ENCODE measurements at places on chromosomes 6 and 20.

GRCh38 chr20:46378412-46379009 is 27.9 kb downstream of the ELMO2 start:
- DNase-seq: no peak

- DNase-seq: peak; percentile 92
These were observed at the start of gene ZSCAN16 for GRCh38 chr6:28124350-28124970. Gene ZSCAN16, plus strand, starts transcription at chr6:28124609. Its CDS starts 835 bp downstream, at chr6:28125444.

DNA sequence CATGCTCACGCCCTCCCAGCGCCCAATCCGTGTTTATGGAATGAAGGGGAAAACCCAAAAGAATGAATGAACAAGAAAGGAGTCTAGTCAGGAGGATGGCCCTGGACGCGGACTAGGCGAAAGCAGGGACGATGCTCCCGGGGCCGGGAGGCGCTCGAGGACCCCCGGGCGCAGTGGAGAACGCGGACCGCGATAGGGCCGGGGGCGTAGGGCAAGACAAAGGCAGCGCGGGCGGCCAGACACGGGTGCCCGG is 758 bp downstream of the GCLC start:
- DNase-seq: no peak

GRCh38 chr6:27889275-27889627 is 22.9 kb downstream of the OR2B2 start:
- DNase-seq: no peak

DNA sequence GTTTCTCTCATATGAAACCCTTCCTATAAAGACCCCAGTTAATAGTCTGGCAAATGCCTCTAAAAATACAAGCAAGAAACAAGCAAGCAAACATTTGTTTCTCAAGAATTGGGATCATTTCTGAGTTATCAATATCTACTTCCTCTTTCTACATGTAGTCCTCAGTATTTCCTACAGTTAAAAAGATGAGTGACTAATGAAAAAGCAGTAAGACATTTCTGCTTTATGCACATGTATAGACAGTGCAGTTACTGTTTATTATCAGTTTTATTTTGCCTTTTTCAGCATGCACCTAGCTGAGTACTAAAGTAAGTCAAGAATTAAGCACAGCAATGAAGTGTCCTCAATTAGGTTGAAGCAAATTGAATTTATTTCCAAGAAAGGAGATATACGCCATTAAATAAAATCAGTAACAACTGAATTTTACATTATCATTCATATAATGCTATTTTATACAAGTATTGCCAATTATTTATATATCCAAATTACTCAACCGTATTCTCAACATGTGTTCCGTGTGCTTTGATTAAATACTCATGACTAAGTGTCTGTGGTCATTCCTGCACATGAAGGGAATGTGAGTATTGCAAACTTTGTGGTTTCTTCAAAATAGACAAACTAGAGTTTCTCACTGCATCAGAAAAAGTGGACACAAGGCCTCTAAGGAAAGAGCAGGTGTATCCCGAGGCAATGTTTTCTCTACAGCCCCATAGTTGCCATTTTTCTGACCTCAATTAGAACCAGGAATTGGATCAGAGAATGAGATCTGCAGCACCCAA is 159.3 kb upstream of the MARCKS start:
- no peak for DNase-seq

All from kidney (tissue), 22 donors.